ENCODE measurements at places on chromosomes 7 and 10.
A peak's percentile ranks its signal among the peaks of the same experiment; 100 is the strongest.

DNA sequence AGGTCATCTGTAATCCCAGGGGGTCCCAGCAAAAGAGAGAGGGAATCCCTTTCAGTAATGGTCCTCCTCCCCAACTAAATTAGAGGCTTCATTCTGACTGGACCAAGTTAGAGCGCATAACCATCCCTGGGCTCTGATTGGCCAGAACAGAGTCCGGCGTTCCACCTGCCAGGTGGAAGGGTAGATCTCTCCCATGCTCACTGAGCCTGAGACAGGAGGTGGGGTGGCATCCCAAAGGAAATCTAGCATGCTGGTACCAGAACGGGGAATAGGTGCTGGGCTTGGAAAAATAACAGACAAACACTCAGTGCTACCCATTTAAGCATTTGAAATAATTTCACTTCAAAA lies 21.0 kb upstream of the TSPAN33 start:
- no peak for DNase-seq

DNA sequence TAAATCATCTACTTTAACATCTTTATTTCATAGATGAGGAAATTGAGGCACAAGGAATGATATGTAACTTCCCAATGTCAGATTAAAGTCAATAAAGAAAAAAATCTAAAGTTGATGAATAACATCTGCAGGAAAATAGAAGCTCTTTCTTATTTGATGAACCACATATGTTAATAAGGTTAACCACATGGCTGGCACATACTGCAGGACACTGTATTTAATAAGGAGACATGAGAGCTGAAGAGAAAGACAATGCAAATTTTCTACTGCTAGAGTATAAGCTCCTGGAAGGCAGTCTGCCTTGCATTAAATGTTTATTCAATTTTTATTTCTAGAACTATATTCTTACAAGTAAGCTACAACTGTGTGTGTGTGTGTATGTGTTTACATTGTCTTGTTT lies 4.4 kb downstream of the RAB11FIP2 start:
- DNase-seq, result no peak

GRCh38 chr7:15461576-15461975 lies 100.2 kb downstream of the AGMO start:
- no peak for DNase-seq

- DNase-seq, result peak; percentile 71
Observed at GRCh38 chr7:98021588-98022351, 31.8 kb upstream of the OCM2 start.

DNA sequence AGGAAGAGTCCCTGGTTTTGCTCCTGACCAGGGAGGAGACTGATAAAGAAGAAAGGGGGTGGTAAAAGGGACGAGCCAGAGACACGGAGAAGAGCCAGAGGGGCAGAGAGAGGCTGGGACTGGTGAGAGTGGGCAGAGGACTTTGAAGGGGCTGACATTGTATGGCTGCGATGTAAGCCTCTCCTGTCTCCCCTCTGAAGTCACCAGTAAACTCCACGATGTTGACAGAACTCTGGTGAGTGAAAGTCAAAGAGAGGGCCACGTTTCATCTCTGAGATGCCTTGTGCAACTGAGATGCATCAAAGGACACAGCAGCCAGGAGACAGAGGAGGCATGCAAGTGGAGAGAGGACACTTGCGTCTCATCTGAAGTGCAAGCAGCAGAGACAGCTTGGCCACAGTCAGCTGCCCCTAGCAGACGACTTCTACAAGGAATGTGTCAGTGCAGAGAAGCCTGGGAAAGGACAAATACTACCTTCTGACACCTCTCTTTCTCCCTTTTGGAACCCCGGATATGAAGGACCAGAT lies 54.3 kb downstream of the SMKR1 start:
- DNase-seq, result no peak

GRCh38 chr10:63260103-63260859 lies 127.2 kb downstream of the NRBF2 start:
- DNase-seq, result no peak

- no peak for DNase-seq
Observed at GRCh38 chr10:49499305-49499851, 39.5 kb downstream of the ERCC6 start.

DNA sequence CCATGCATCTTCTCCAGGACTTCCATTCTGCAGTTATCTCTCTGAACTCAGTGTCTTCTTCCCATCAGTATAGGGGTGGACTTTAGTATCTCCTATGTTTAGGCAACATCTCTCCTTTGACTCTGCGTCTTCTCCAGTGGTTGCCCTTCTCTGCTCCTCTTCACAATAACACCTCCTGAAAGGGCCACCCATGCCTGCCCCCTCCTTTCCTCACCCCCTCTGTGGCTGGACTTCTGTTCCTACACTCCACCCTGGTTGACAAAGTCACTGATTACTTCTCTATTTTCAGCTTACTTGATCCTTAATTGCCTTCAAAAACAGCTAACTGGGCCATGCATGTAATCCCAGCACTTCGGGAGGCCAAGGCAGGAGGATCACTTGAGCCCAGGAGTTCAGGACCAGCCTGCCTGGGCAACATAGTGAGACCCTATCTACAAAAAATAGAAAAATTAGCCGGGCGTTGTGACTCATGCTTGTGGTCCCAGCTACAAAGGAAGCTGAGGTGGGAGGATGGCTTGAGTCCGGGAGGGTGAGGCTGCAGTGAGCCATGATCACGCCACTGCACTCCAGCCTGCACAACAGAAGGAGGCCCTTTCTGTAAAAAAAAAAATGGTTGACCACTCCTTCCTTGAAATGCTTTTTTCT lies 13.7 kb downstream of the SRGN start:
- DNase-seq, result no peak

DNA sequence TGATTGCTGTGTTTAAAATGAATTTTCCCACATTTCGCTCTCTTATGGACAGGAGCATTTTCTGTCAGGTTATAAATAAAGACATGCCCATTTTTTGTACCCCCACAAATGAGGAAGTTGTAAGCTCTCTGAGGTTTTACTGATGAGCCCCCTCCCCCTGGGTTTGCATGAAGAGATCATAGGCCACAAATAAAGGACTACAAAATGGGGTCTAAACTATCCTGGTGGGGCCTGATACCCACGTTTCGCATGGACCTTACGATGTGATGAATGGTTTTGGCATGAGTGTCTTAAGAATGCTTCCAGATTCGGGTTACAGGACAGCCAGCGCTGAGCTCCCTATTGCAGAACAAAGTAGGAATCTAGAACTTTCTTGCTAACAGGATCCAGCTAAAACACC lies 5.8 kb downstream of the IKZF1 start:
- no peak for DNase-seq

DNA sequence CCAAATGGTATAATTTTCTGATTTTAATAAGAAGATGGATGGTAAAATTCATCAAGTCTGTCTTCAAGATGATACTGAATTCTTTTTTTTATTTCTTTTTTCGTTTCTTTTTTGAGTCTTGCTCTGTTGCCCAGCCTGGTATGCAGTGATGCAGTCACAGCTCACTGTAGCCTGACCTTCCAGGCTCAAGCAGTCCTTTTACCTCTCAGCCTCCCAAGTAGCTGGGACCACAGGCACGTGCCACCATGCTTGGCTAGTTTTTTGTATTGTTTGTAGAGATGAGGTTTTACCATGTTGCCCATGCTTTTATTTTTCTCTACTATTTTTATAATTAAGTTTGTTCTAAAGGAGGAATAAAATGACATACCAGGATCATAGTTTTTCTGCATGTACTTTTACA lies 52.1 kb upstream of the HELLS start:
- DNase-seq, result no peak

DNA sequence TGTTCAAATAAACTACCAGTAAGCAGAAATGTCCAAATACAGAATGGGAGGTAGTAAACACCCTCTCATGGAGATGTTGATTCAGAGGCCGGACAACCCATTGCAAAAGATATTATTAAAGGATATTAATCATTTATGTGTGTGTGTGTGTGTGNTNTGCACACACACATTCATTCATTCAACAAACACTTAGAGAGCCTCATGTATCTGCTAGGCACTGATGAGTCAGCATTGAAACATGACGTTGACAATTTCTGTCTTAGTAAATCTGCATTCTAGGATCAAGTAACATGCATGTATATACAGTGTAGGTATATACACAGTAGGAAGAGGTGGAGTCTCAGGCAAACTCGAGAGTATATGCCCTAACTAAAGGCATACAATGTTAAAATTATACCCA lies 187.0 kb downstream of the ZNF365 start:
- DNase-seq, result no peak

GRCh38 chr10:93075369-93076221 lies 1.9 kb downstream of the CYP26A1 start:
- no peak for DNase-seq

DNA sequence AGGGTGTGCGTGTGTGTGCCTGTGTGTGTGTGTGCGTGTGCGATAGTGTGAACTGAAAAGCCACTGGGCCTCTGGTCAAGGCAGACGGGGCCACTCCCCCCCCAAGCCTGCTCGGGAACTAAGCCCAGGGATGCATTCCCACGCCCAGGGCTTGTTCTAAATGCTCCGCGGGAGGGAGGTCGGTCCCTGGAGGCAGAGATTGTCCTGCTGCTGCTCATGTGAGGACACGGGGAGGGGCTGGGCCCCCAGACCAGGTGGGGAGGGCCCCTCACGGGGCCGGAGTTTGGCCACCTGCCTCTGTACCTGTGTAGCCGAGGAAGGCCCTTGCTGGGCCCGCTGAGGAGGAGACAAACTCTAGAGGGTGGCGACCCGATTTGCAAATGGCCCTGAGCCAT lies 93.9 kb downstream of the PDGFA start:
- no peak for DNase-seq

DNA sequence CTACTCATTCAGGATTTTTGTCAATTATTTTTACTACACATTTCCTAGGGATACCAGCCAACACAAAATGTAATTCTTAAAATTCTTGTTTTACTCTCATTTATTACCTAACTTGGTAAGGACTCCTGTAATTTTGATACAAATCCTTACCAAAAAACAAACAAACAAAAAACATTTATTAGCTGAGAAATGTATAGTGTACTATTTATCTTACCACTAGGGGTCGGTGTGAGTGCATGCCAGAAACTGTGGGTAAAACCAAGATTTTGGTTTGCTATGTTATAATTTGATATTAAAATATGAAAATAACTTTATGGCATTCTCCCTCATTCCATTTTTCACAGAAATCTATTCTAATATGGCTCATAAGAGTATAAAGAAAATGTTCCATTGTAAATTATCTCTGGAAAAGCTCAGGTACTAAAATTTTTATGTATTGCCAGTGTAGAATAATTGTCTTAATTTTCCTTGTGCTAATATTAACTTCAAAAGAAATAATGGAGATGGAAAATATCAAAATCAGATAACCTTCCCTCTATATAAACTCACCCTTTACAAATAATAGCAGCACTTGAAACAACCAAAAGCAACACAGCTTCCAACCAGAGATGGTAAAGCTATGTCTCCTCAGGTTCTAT lies 290.8 kb upstream of the PCDH15 start:
- no peak for DNase-seq

- DNase-seq, result no peak
Observed at GRCh38 chr10:3222626-3223025, 50.0 kb upstream of the PITRM1 start.

GRCh38 chr7:62361-63116 lies 129.8 kb upstream of the FAM20C start:
- DNase-seq, result no peak

DNA sequence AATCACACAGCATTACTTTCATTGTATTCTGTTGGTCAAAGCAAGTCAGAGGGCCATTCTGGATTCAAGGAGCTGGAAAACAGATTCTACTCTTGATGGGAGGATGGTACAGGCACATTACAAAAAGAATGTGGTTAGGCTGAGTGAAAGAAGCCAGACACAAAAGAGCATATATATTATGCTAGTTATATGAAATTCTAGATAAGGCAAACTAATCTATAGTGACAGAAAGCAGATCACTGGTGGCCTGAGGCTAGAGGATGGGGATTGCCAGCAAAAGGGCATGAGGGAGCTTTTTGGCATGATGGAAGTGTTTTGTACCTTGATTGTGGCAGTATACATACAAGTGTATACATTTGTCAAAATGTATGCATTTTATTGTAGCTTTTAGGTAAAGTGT lies 96.8 kb downstream of the SPAG6 start:
- DNase-seq, result no peak

DNA sequence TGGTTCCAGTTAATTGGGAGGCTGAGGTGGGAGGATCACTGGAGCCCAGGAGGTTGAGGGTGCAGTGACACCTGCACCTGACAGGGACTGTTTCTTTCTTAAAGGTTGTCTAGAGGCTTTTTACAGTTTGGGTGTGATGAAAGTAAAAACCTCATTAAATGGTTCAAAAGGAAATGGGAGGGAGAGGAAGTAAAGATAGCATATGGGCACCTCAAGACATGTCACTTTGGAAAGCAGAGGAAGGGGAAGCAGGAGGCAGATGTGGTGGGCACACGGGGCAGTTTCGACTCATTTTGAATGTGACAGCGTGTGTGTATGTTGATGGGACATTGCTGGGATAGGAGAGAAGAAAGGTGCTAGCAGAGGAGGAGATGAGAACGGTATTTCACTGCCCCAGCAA lies 203.1 kb downstream of the MLLT10 start:
- no peak for DNase-seq

- DNase-seq, result no peak
Observed at GRCh38 chr7:148561099-148561498, 29.5 kb upstream of the C7orf33 start.

DNA sequence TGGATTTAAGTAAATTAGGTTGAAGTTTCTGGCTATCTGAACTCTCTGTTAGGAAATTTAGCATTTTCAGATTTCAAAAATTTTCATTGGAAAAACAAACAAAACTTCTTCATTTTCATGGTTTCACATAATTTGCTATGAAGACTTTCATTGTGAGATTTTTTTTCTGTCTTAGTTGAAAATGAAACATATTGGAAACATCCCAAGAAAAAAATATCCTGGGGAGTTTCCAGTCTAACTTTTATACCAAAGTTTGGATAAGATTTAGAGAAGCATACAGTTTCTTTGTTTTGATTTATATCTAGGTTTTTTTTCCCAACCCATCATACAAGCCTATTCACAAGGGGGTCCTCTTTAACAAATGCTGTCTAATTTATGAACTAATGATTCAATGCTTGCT lies 300.5 kb upstream of the SEMA3A start:
- no peak for DNase-seq

All from NCI-H1436 (cell line).